ENCODE measurements at places on chromosomes 11 and 22. TPM values are rescaled to one million over a fixed set of nuclear protein-coding genes. Genes with fewer than 3 reads are reported as not detected.

- H3K36me3 ChIP-seq = peaks cover 43% of the 10 kb centered on the region
- peaks cover 11% of the 10 kb centered on the region for H3K4me1 ChIP-seq
- H3K27ac ChIP-seq = no peak overlapping the region
These were observed 184.5 kb upstream of the PITPNB start for GRCh38 chr22:28103596-28103995.

GRCh38 chr11:46913484-46913883, 4.9 kb downstream of the LRP4 start:
- peaks cover 40% of the 10 kb centered on the region for H3K27me3 ChIP-seq
- H3K4me3 ChIP-seq = no peak overlapping the region
- no peak for DNase-seq

GRCh38 chr22:28869736-28870135, 13.6 kb upstream of the ZNRF3 start:
- no peaks in the 10 kb centered on the region for H3K36me3 ChIP-seq
- no peak overlapping the region for H3K4me3 ChIP-seq
- H3K4me1 ChIP-seq = no peaks in the 10 kb centered on the region
- H3K27ac ChIP-seq = no peak overlapping the region
- H3K27me3 ChIP-seq = no peaks in the 10 kb centered on the region

GRCh38 chr22:35454416-35455054, 54.6 kb downstream of the MCM5 start:
- no peaks in the 10 kb centered on the region for H3K36me3 ChIP-seq
- H3K4me3 ChIP-seq = no peak overlapping the region
- H3K27ac ChIP-seq = no peak overlapping the region
- no peaks in the 10 kb centered on the region for H3K27me3 ChIP-seq
- H3K4me1 ChIP-seq = no peaks in the 10 kb centered on the region

- H3K4me1 ChIP-seq = peaks cover 26% of the 10 kb centered on the region
- no peak for DNase-seq
- no peaks in the 10 kb centered on the region for H3K27me3 ChIP-seq
These were observed 1.1 kb downstream of the HYOU1 start for GRCh38 chr11:119055901-119056300.

- no peak overlapping the region for H3K4me3 ChIP-seq
- DNase-seq = no peak
- H3K4me1 ChIP-seq = no peaks in the 10 kb centered on the region
- no peaks in the 10 kb centered on the region for H3K36me3 ChIP-seq
- no peaks in the 10 kb centered on the region for H3K27me3 ChIP-seq
These were observed 8.6 kb upstream of the C11orf96 start for GRCh38 chr11:43933608-43934551.

DNA sequence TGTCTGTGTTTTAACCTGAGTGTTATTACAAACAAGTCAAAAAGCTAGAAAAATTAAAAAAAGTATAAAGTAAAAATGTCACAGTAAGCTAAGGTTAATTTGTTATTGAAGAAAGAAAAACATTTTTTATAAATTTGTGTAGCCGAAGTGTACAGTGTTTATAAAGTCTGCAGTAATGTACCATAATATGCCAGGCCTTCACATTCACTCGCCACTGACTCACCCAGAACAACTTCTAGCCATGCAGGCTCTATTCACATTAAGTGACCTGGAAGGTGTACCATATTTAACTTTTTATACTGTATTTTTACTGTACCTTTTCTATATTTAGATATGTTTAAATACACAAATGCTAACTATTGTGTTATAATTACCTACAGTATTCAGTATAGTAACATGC, 14.7 kb upstream of the FDX1 start:
- no peak overlapping the region for H3K4me3 ChIP-seq
- no peaks in the 10 kb centered on the region for H3K36me3 ChIP-seq
- H3K4me1 ChIP-seq = no peaks in the 10 kb centered on the region
- no peaks in the 10 kb centered on the region for H3K27me3 ChIP-seq

- DNase-seq = no peak
- H3K27me3 ChIP-seq = no peaks in the 10 kb centered on the region
- peaks cover 91% of the 10 kb centered on the region for H3K36me3 ChIP-seq
These were observed 8.5 kb upstream of the TBC1D10A start for GRCh38 chr22:30335236-30335635.

- DNase-seq = no peak
- no peak overlapping the region for H3K27ac ChIP-seq
- H3K4me1 ChIP-seq = peaks cover 5% of the 10 kb centered on the region
- H3K36me3 ChIP-seq = no peaks in the 10 kb centered on the region
- no peak overlapping the region for H3K4me3 ChIP-seq
These were observed 19.4 kb upstream of the P2RY2 start for GRCh38 chr11:73198677-73199076.

DNA sequence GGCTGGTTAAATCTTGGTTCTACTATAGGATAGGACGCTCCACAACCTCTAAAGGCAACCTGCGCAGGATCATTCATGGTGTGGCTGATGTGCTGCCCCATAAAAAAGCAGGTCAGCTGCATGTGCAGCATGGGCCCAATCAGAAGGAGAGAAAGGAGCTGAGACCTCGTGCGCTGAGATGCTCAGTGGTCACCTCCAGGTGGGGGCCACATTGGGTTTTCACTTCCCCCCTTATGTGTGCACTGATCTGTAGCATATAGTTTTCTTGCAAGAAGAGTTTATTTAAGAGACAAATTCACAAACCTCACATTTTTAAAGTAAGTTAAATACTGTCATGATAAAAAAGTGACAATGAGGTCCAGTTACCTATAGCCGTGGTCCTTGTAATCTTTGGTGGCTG, 24.3 kb downstream of the SERPIND1 start:
- peaks cover 100% of the 10 kb centered on the region for H3K36me3 ChIP-seq
- H3K4me3 ChIP-seq = no peak overlapping the region
- H3K27me3 ChIP-seq = no peaks in the 10 kb centered on the region
- DNase-seq = no peak
- no peak overlapping the region for H3K27ac ChIP-seq

GRCh38 chr11:65538915-65539743, 14.2 kb downstream of the SCYL1 start:
- peaks cover 20% of the 10 kb centered on the region for H3K4me1 ChIP-seq
- no peaks in the 10 kb centered on the region for H3K27me3 ChIP-seq
- H3K4me3 ChIP-seq = peak overlapping the region; percentile 66
- peaks cover 64% of the 10 kb centered on the region for H3K36me3 ChIP-seq
- DNase-seq = no peak

GRCh38 chr11:122604621-122605020, 50.9 kb upstream of the UBASH3B start:
- H3K27me3 ChIP-seq = no peaks in the 10 kb centered on the region
- H3K36me3 ChIP-seq = no peaks in the 10 kb centered on the region
- no peak overlapping the region for H3K4me3 ChIP-seq
- H3K4me1 ChIP-seq = no peaks in the 10 kb centered on the region
- no peak for DNase-seq

DNA sequence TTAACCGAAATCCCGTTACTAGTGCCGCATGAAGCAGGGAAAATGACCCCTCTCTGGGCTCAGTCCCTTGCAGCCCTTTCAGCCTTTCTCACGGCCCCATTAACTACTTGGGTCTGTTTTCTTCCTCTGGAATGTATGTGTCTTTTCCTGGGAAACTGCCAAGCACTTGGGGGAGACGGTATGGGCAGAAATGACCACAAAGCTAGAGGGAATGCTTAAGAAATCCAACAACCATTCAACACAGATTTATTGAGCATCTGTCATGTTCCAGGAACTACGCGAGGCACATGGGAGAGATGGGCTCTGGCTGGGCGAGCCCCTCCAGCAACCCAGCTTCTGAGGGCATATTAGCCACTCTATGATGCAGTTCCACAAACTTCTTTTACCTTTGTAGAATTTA, 462.6 kb downstream of the BUD13 start:
- peaks cover 11% of the 10 kb centered on the region for H3K4me1 ChIP-seq
- H3K27me3 ChIP-seq = no peaks in the 10 kb centered on the region
- DNase-seq = no peak
- H3K27ac ChIP-seq = no peak overlapping the region
- no peaks in the 10 kb centered on the region for H3K36me3 ChIP-seq

DNA sequence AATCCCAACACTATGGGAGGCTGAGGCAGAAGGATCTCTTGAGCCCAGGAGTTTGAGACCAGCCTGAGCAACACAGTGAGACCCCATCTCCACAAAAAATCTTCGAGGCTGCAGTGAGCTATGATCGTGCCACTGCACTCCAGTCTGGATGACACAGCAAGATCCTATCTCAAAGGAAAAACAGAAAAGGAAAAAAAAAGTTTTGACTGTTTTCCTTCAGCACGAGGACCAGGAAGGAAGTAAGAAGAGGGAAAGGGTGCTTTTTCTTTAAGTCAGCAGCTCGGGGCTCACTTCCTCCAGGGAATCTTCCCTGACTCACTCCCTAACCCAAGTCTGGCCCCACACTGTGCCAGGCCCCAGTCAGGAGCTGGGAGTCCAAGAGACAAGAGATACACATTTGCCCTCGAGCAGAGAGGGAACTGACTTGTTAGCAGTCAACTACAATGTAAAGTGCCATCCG, 14.2 kb downstream of the ARRB1 start:
- H3K36me3 ChIP-seq = no peaks in the 10 kb centered on the region
- no peak for DNase-seq
- no peaks in the 10 kb centered on the region for H3K27me3 ChIP-seq
- H3K27ac ChIP-seq = no peak overlapping the region
- H3K4me1 ChIP-seq = peaks cover 76% of the 10 kb centered on the region
- no peak overlapping the region for H3K4me3 ChIP-seq

- H3K4me1 ChIP-seq = peaks cover 13% of the 10 kb centered on the region
- H3K27me3 ChIP-seq = no peaks in the 10 kb centered on the region
- H3K4me3 ChIP-seq = no peak overlapping the region
- no peak overlapping the region for H3K27ac ChIP-seq
- no peak for DNase-seq
These were observed 28.0 kb upstream of the GNB1L start for GRCh38 chr22:19882446-19883381.

DNA sequence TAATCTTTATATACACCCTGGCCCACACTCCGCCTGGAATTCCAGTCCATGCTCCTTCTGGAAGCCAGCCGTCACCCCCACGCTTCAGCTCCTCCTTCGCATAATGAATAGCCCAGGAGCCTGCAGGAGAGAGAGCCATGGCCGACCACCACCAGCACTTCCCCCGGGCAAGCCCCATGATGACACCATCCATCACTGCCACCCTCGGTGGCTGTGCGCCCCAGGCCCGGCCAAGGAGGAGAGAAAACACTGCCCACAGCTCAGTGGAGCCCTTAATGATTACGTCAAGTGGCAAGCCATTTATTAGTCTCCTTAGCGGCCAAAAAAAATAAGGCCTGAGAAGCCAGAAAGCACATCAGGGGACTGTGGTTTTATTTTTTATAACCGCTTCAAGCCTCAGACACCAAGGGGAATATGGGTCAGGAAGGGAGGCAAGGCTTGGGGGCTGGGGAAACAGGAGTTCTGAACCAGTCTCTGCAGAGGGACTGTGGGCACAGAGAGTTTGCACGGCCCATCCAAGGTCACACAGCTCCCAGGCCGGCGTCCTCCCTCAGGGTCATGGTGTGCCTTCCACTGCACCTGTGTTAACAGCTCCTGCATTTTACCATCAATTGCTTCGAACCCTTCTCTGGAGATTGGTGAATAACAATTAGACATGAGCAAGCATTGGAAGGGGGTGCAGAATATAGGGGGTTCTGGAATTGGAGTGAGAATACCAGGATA, 134.3 kb downstream of the MN1 start:
- no peak overlapping the region for H3K4me3 ChIP-seq
- no peaks in the 10 kb centered on the region for H3K27me3 ChIP-seq
- DNase-seq = no peak
- no peak overlapping the region for H3K27ac ChIP-seq

GRCh38 chr11:33377412-33378370, 120.5 kb downstream of the HIPK3 start:
- peaks cover 47% of the 10 kb centered on the region for H3K27me3 ChIP-seq
- no peak overlapping the region for H3K4me3 ChIP-seq
- H3K4me1 ChIP-seq = no peaks in the 10 kb centered on the region
- H3K27ac ChIP-seq = no peak overlapping the region

GRCh38 chr11:57244911-57245310, 7.9 kb upstream of the APLNR start:
- H3K27ac ChIP-seq = peak overlapping the region; percentile 56
- no peaks in the 10 kb centered on the region for H3K36me3 ChIP-seq
- H3K4me1 ChIP-seq = peaks cover 38% of the 10 kb centered on the region
- peak; percentile 55 for DNase-seq
- H3K4me3 ChIP-seq = no peak overlapping the region
- H3K27me3 ChIP-seq = no peaks in the 10 kb centered on the region

GRCh38 chr11:37124384-37124783, 526.3 kb upstream of the RAG2 start:
- no peak for DNase-seq
- H3K27me3 ChIP-seq = no peaks in the 10 kb centered on the region
- no peaks in the 10 kb centered on the region for H3K4me1 ChIP-seq
- H3K4me3 ChIP-seq = no peak overlapping the region
- H3K27ac ChIP-seq = no peak overlapping the region

DNA sequence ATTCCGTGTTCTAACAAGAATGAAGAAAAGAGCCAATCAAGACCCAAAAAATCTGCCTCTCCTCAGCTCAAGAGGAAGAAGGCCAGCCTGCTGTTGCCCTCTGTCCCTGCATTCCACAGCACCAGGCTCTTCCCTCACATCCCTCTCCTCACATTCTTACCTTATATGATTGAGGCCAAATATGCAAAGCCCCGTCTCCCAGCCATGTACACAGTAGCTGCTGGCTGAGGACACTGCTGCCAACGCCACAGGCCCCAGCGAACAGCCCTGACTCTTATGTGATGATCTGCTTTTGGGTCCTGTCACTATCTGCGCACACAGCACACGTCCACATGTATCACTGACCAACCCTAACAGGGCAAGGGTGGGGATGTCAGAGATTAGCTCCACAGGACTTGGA, 60.2 kb downstream of the MICAL3 start:
- no peak for DNase-seq
- no peaks in the 10 kb centered on the region for H3K27me3 ChIP-seq
- H3K36me3 ChIP-seq = no peaks in the 10 kb centered on the region
- H3K4me3 ChIP-seq = no peak overlapping the region

- no peaks in the 10 kb centered on the region for H3K27me3 ChIP-seq
- no peak for DNase-seq
- H3K27ac ChIP-seq = no peak overlapping the region
- H3K4me3 ChIP-seq = no peak overlapping the region
These were observed 165.2 kb upstream of the RAG2 start for GRCh38 chr11:36763187-36763586.

GRCh38 chr11:104813532-104813931, 84.7 kb downstream of the CASP12 start:
- no peaks in the 10 kb centered on the region for H3K4me1 ChIP-seq
- no peaks in the 10 kb centered on the region for H3K36me3 ChIP-seq
- no peak overlapping the region for H3K4me3 ChIP-seq
- H3K27ac ChIP-seq = no peak overlapping the region

GRCh38 chr11:65403607-65404121, 17.2 kb downstream of the FRMD8 start:
- peak overlapping the region; percentile 72 for H3K27ac ChIP-seq
- peaks cover 13% of the 10 kb centered on the region for H3K4me1 ChIP-seq
- H3K4me3 ChIP-seq = no peak overlapping the region
- no peak for DNase-seq
- peaks cover 88% of the 10 kb centered on the region for H3K36me3 ChIP-seq

- no peak for DNase-seq
- H3K4me3 ChIP-seq = no peak overlapping the region
- H3K4me1 ChIP-seq = no peaks in the 10 kb centered on the region
- no peaks in the 10 kb centered on the region for H3K36me3 ChIP-seq
These were observed 38.9 kb downstream of the OR10A6 start for GRCh38 chr11:7892059-7892699.

The TRIM6 gene
- 2.4 TPM for total RNA-seq

The MYBPC3 gene
- total RNA-seq = 1,559 TPM

The ADM2 gene
- 0.67 TPM for total RNA-seq

The PRG3 gene
- not detected for total RNA-seq

The PRR5L gene
- total RNA-seq = 3.9 TPM

The UBQLNL gene
- not detected for total RNA-seq

The SAA4 gene
- not detected for total RNA-seq

The OLFML1 gene
- total RNA-seq = 2.8 TPM

The HTR3B gene
- total RNA-seq = not detected

The PANX3 gene
- total RNA-seq = not detected

The PPFIA1 gene
- total RNA-seq = 53.1 TPM

The GNAZ gene
- 2.6 TPM for total RNA-seq

The PHLDA2 gene
- total RNA-seq = not detected

The RASL10A gene
- 0.99 TPM for total RNA-seq

The GAL3ST1 gene
- total RNA-seq = 0.30 TPM

All from heart left ventricle (tissue), 16 donors.